ENCODE measurements at places on chromosomes 3 and 15.

- DNase-seq = no peak
- no peak overlapping the region for H3K4me3 ChIP-seq
- H3K27me3 ChIP-seq = peaks cover 2% of the 10 kb centered on the region
- no peaks in the 10 kb centered on the region for H3K36me3 ChIP-seq
Observed at GRCh38 chr15:43939070-43939469, 112.3 kb downstream of the WDR76 start.

DNA sequence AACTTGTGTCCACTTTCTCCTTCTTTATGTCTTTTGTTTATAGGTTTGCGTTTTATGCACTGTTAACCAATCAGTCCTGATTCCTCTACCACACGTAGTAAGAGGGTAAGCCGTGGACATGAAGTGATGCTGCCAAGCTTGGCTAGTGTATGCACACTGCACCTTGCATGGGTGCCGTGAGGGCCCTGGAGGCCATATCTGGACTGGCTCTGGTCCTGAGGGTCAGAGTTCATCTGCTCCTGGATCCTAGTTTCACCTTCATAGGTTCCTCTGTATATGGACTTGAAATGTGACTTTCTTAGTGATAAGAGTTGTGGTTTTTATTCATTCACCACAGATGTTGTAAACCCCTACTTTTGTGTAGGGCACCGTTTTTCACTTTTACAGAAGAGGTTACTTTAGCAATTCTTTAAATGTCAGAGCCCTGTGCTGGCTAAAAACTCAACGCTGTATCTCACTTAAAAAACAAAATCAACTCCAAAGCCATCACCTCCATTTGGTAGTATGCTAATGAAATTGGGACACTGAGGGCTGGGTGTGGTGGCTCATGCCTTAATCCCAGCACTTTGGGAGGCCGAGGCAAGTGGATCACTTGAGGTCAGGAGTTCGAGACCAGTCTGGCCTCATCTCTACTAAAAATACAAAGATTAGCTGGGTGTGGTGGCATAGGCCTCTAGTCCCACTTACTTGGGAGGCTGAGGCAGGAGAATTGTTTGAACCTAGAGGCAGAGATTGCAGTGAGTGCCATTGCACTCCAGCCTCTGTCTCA lies 22.9 kb downstream of the SIAH2 start:
- H3K4me3 ChIP-seq = no peak overlapping the region
- H3K27ac ChIP-seq = no peak overlapping the region
- peaks cover 10% of the 10 kb centered on the region for H3K36me3 ChIP-seq
- no peak for DNase-seq
- H3K27me3 ChIP-seq = no peaks in the 10 kb centered on the region
- peaks cover 33% of the 10 kb centered on the region for H3K4me1 ChIP-seq

DNA sequence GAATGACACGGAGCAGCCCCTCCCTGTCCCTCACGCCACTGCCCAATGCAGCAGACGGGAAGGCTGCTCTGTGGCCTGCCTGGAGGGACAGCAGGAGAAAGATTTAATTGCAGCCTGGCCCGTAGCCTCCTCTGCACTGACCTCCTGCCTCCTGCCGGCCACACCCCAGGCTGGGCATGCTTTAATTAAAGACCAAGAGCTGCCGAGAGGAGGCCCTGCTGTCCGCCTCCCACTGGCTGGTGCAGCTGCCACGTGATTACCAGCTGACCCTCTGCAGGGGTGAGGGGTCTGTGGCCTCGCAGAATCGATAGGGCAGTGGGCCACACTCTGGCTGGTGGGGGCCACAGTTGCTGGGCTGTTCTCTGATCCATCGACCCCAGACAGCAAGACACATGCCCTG lies 100.2 kb upstream of the PRR23E start:
- no peaks in the 10 kb centered on the region for H3K36me3 ChIP-seq
- DNase-seq = no peak
- H3K27ac ChIP-seq = no peak overlapping the region
- peaks cover 14% of the 10 kb centered on the region for H3K4me1 ChIP-seq

- H3K36me3 ChIP-seq = peaks cover 14% of the 10 kb centered on the region
- no peak overlapping the region for H3K4me3 ChIP-seq
- H3K4me1 ChIP-seq = peaks cover 19% of the 10 kb centered on the region
- H3K27ac ChIP-seq = no peak overlapping the region
Observed at GRCh38 chr15:99239545-99240198, 9.7 kb downstream of the TTC23 start.

DNA sequence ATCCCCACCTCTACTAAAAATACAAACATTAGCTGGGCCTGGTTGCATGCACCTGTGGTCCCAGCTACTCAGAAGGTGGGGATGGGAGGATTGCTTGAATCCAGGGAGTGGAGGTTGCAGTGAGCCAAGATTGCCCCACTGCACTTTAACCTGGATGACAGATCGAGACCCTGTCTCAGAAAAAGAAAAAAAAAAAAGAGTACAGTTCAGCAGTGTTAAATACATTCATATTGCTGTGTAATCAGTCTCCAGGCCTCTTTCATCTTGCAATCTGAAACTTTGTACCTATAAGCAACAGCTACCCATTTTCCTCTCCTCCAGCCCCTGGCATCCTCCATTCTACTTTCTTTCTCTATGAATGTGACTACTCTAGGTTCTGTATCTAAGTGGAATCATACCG lies 61.2 kb downstream of the LPP start:
- H3K4me3 ChIP-seq = no peak overlapping the region
- H3K27ac ChIP-seq = no peak overlapping the region
- DNase-seq = no peak

DNA sequence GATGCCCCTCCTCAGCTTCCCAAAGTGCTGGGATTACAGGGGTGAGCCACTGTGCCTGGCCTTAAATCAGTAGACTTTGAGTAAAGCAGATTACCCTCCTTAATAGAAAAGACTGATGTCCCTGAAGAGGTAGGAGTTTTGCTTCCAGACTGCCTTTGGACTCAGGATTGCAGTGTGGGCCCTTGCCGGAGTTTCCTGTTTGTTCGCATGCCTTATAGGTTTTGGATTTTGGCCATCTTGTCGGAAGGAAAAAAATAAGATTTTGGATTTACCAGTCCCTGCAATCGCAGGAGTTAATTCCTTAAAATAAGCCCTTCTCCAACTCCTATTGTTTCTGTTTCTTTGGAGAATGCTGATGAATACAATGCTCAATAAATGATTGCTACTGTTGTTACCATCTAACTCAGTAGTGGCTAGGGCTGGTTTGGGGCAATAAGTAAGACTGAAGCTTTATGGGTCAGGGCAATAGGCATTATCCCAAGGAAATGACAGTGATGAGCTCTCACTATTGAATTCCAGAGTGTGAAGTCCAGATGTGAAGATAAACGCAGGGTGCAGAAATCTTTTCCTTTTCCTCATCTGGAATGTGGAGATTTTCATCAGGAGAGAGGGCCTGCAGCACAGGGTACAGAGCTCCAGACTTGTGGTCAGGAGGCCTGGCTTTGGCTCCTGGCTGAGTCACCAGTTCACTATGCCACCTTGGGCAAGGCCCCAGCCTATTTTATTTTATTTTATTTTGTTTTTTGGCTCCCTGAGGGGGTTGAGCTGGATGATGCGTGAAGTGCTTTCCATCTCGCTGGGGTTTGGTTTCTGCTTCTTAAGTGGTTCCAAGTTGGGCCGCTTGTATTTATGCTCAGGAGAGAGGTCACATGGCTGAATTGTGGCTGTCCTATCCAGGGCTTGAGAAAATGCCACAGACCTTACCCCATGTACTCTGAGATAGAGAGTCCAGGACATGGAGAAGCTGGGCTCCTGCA lies 25.3 kb downstream of the FOXL2 start:
- no peak overlapping the region for H3K4me3 ChIP-seq
- H3K27ac ChIP-seq = no peak overlapping the region
- no peaks in the 10 kb centered on the region for H3K4me1 ChIP-seq

GRCh38 chr15:92924216-92924615 lies 24.1 kb downstream of the CHD2 start:
- no peaks in the 10 kb centered on the region for H3K27me3 ChIP-seq
- no peak overlapping the region for H3K4me3 ChIP-seq
- H3K36me3 ChIP-seq = peaks cover 19% of the 10 kb centered on the region
- DNase-seq = no peak

DNA sequence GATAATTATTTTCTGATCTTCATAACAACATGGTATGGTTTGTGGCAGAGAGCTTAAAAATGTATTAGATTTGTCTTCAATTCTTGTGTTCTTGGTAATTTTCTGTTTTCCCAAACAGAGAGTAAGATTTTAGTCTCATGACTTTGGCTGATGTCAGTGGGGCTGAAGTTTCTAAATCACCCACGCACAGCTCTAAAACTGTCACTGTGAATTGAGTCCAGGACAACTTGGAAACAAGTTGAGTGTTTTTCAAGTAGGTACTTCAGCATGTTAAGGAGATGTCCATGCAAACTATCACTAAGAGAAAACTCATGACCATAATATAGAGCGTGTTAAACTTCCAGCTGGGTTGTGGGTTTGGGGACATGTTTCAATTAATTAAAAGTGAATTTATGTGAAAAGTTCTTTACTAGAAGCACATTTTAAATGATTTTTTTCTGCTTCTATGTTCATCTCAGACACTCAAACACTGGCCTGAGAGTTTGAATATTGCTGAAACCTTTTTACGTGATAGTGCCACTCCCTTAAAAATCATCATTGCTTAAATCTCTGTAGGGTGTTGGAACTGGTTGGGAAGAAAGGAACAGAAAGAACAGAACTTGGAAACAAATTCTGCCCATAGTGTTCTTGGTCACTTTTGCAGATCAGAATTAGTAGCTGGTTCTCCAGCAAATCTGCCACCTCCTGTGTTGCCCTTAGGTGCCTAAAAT lies 89.8 kb downstream of the KLHL25 start:
- no peak for DNase-seq
- no peaks in the 10 kb centered on the region for H3K27me3 ChIP-seq
- H3K4me3 ChIP-seq = no peak overlapping the region
- H3K27ac ChIP-seq = no peak overlapping the region
- peaks cover 39% of the 10 kb centered on the region for H3K4me1 ChIP-seq
- H3K36me3 ChIP-seq = peaks cover 3% of the 10 kb centered on the region

- H3K36me3 ChIP-seq = peaks cover 7% of the 10 kb centered on the region
- H3K27ac ChIP-seq = no peak overlapping the region
- no peak for DNase-seq
- no peak overlapping the region for H3K4me3 ChIP-seq
- H3K4me1 ChIP-seq = peaks cover 11% of the 10 kb centered on the region
- no peaks in the 10 kb centered on the region for H3K27me3 ChIP-seq
Observed at GRCh38 chr15:30978328-30978727, 13.1 kb downstream of the MTMR10 start.

- peaks cover 23% of the 10 kb centered on the region for H3K27me3 ChIP-seq
- DNase-seq = no peak
- no peak overlapping the region for H3K27ac ChIP-seq
- no peaks in the 10 kb centered on the region for H3K36me3 ChIP-seq
- H3K4me3 ChIP-seq = no peak overlapping the region
- peaks cover 5% of the 10 kb centered on the region for H3K4me1 ChIP-seq
Observed at GRCh38 chr3:44128057-44128775, 113.5 kb upstream of the TOPAZ1 start.

DNA sequence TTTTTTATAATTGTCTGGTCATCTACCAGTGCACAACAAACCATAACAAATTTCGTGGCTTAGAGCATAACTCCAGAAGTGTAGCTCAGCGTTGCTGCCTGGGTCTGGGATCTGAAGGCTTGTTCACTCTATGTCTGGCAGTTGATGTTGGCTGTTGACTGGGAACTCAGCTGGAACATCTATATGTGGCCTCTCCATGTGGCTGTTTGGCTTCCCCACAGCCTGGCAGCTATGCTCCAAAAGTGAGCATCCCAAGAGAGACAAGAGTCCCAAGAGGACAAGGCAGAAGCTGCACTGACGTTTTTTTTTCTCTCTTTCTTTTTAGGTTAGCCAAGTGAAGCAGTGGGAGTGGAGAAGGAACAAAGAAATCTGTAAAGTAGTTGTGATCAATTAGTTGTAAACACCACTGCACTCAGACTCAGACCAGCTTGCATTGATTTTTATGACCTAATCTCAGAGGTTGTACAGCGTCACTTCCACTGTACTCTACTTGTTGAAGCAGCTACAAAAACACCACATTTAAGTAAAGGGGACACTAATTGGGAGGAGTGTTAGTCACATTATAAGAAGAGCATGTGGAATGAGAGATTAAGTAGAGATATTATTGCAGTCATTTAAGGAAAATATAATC lies 2.5 kb upstream of the GPR176 start:
- peaks cover 47% of the 10 kb centered on the region for H3K27me3 ChIP-seq
- H3K4me1 ChIP-seq = peaks cover 13% of the 10 kb centered on the region
- no peak for DNase-seq
- H3K27ac ChIP-seq = no peak overlapping the region
- H3K4me3 ChIP-seq = peak overlapping the region; percentile 61

- no peak for DNase-seq
- H3K27ac ChIP-seq = no peak overlapping the region
- H3K27me3 ChIP-seq = no peaks in the 10 kb centered on the region
- H3K4me3 ChIP-seq = no peak overlapping the region
- H3K36me3 ChIP-seq = peaks cover 10% of the 10 kb centered on the region
Observed at GRCh38 chr3:156802821-156803606, 23.1 kb upstream of the LEKR1 start.

DNA sequence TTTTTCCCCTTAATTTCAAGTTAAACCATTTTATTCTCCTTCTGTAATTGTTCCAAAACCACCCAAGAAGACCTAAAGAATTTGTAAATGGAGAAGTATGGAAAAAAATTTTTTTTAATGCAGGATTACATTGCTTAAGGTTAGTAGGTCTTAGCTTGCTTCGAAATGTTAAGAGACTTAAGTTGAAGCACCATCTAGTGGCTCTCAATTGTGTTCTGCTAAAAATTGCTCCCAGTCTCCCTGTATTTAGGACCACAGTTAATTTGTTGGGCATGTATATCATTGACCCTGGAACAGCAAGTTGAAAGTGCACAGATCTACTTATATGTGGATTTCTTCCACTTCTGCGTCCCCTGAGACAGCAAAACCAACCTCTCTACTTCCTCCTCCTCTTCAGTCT lies 32.4 kb downstream of the CD200R1L start:
- no peak overlapping the region for H3K27ac ChIP-seq
- no peaks in the 10 kb centered on the region for H3K27me3 ChIP-seq
- no peaks in the 10 kb centered on the region for H3K36me3 ChIP-seq
- H3K4me3 ChIP-seq = no peak overlapping the region
- no peaks in the 10 kb centered on the region for H3K4me1 ChIP-seq

- no peaks in the 10 kb centered on the region for H3K36me3 ChIP-seq
- no peaks in the 10 kb centered on the region for H3K27me3 ChIP-seq
- no peak overlapping the region for H3K27ac ChIP-seq
Observed at GRCh38 chr3:158768881-158769543, 32.8 kb upstream of the MFSD1 start.

GRCh38 chr15:87219650-87220615 lies 1036.6 kb downstream of the NTRK3 start:
- no peak overlapping the region for H3K27ac ChIP-seq
- no peaks in the 10 kb centered on the region for H3K36me3 ChIP-seq
- DNase-seq = no peak
- no peak overlapping the region for H3K4me3 ChIP-seq
- peaks cover 2% of the 10 kb centered on the region for H3K4me1 ChIP-seq

GRCh38 chr3:59446775-59447465 lies 397.1 kb upstream of the CFAP20DC start:
- no peak overlapping the region for H3K27ac ChIP-seq
- H3K27me3 ChIP-seq = no peaks in the 10 kb centered on the region
- DNase-seq = no peak
- H3K4me1 ChIP-seq = peaks cover 17% of the 10 kb centered on the region
- H3K4me3 ChIP-seq = no peak overlapping the region

Data from neural crest cell (in vitro differentiated cells).